Stimulated activated CD4-positive, alpha-beta T cell treated with anti-CD3 and anti-CD28 coated beads, Interleukin-4, amount 100 ng/mL, for 1 hour (primary cell): ENCODE measurements at places on chromosomes 3 and 15.

DNA sequence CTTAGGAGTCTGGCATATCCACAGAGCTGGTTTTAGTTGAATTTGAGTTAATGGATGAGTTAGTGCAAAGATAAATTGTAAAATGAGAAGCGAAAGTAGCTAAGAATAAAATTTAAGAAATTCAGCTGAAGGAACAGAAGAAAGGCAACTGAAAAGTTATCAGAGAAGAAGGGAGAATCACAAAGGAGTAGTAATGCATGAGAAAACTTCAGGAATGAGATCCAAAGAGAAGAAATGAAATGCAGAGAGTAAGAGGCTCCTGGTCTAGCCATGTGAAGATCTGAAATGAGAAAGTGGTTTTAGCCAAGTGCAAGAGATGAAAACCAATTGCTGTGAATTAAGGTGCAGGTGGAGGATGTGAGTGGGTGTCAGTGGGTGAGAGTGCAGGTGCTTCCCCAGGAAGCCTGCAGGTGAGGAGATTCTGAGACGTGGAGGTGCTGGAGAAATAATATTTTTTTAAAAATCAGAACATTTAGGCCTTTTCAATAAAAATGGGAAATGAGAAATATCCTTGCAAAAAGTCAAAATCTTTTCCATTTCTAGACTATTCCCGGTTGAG, 18.5 kb downstream of the KBTBD8 start:
- no peak for DNase-seq

- DNase-seq: no peak
Measured at GRCh38 chr3:184895350-184895749, 83.4 kb downstream of the VPS8 start.

GRCh38 chr3:99720985-99721632, 82.7 kb downstream of the COL8A1 start:
- DNase-seq: no peak

DNA sequence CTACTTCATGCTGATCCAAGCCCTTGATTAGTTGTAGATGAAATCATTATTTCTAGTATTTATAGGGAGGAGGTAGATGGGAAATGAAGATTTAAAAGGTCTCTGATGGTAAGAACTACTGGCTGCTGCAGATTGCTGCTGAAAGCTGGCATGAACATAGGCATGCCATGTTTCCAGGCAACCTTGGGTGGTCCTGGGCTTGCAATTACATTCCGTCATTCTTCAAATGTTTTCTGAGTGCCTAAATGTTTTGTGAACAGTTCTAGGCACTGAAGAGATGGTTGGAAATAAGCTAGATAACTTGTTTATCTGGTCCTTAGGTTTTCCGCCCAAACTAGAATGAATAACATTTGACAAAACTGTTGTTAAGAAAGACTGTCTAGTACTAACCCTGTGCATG, 95.8 kb downstream of the KCNAB1 start:
- DNase-seq: no peak

DNA sequence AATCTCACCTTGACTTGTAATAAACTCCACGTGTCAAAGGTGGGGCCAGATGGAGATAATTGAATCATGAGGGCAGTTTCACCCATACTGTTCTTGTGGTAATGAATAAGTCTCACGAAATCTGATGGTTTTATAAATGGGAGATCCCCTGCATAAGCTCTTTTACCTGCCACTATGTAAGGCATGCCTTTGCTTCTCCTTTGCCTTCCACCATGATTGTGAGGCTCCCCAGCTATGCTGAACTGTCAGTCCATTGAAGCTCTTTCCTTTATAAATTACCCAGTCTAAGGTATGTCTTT, 45.5 kb downstream of the SUCNR1 start:
- no peak for DNase-seq

GRCh38 chr15:39030291-39031070, 465.9 kb upstream of the RASGRP1 start:
- no peak for DNase-seq
